ENCODE measurements at places on chromosomes 11 and 22.
A peak's percentile ranks its signal among the peaks of the same experiment; 100 is the strongest.

DNA sequence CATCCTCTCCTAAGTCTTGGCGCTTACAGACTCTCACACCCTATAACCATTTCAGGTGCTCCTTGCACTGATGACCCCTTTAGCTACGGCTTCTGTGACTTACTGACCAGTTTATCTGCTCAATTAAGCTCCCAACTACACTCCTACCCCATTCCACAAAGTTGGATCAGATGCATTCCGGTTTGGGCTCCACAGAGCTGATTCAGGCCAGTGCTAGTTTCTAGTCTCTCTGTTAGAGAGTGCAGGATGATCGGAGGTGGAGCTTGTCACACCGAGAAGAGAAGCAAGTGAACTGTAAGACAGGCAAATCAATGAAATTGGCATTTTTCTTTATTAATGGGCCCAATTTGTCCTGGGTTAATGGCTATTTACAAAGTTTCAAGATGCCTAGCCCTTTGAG lies 436.8 kb upstream of the CADM1 start:
- DNase-seq = peak; percentile 6

DNA sequence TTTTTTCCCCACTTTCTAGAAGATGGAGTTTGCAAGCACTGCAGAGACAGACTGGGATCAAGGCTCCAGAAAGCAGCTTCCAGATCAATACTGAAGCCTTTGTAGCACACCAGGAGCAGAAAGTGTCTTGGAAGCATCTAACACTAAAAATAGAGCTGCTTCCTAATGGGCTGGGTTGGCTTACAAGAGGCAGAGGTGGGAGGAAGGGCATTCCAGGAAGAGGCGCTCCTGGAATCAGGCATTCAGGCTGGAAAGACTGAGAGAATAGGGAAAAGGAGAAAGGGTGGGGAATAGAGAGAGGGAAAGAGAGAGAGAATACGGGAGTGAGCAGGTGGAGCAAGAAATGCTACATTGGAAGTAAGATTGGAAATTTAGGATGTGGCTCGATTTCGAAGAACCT lies 395.9 kb downstream of the OPCML start:
- DNase-seq = no peak

- DNase-seq = no peak
Measured at GRCh38 chr22:35305525-35306070, 5.9 kb downstream of the TOM1 start.

DNA sequence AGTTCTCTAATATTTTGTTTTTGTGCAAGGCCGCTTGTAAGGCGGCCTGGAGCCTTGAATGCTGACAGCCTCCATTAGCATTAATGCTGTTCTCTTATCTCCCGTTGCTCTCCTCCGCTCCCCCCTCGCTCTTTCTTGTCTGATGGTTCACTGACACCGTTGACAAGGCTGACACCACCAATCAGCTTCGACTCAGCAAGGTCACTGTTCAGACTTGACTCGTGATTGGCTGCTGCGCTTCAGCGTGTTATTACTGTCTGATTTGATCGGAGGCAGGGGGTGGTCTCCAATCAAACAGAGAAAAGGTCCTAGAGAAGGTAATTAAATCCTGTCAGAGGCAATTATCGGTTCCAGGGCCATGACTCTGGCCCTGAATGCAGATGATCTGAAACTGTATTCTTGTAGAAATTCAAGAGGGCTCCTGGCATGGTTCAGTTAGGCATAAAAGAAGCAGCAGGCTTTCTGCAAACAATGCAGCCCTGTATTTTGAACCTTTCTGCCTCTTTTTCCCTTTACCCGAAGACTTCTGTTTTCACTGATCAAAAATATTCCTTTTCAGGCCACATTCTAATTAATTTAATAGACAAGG lies 49.3 kb upstream of the MPPED2 start:
- DNase-seq = peak; percentile 3

DNA sequence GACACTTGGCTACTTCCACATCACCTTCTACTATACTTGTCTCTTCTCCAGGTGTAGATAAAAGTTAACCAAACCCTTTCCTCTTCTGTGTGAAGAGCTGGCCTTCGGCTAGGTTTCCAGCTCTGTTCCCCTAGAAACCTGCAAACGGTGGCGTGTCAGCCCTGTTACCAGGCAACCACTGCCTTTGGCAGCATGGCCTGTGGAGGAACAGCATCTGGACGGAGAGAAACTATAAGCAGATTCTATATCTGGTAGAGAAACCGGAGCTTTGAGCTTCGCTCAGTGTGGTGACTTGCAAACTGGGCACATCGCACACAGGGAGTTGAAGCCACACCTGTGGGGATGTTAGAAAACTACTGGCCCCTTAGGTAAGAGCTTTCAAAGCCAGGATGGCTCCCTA lies 35.9 kb downstream of the ARAP1 start:
- no peak for DNase-seq

GRCh38 chr11:63917692-63918506 lies 935 bp upstream of the RCOR2 start:
- peak; percentile 80 for DNase-seq

Measured in fibroblast of skin of scalp (primary cell).